ENCODE measurements at places on chromosomes 4 and X.
A peak's percentile ranks its signal among the peaks of the same experiment; 100 is the strongest.

DNA sequence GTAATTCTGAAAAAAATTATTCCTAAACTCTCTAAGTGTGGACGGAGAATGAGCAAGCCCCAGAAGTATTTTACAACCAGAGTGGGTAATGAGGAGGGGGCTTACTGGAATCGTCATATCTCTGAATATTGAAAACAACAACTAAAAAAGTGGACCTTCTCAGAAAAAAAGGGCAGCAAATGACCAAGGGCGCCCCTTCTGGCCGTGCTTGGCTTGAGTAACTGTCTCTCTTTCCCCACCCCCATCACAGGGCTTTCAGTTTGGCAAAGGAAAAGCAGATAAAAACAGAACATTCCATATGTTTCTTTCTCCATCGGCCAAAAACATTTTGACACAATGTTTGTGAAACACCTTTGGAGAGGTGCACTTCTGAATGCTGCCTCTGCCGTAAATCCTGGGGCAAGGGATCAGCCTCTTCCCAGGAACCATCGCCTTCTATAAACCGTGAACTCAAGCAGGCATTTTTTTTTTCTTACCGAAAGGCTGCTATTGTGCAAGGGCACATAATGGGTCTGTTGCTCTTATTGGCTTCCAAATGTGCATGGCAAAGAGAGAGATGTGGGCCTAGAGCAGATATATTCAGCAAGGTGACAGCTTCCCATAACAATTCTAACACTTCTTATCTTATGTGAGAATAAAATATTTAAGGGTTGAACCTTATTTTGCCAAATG lies 115.4 kb downstream of the PARM1 start:
- DNase-seq, result no peak

- DNase-seq, result no peak
Observed at GRCh38 chr4:1382776-1383727, 23.2 kb downstream of the NKX1-1 start.

DNA sequence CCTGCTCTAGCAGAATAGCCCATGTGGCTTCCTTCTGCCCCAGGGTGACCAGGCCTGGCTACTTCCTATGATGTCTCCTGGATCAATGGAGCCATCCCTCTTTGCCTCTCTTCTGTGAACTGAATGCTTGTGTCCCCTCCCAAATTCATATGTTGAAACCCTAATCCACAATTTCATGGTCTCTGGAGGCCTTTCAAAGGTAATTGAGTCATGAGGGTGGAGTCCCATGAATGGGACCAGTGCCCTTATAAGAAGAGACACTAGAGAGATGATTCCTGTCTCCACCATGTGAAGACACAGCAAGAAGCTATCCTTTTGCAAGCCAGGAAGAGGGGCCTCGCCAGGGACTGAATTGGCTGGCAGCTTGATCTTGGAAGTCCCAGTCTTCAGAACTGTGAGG lies 18.4 kb downstream of the CCKAR start:
- no peak for DNase-seq

DNA sequence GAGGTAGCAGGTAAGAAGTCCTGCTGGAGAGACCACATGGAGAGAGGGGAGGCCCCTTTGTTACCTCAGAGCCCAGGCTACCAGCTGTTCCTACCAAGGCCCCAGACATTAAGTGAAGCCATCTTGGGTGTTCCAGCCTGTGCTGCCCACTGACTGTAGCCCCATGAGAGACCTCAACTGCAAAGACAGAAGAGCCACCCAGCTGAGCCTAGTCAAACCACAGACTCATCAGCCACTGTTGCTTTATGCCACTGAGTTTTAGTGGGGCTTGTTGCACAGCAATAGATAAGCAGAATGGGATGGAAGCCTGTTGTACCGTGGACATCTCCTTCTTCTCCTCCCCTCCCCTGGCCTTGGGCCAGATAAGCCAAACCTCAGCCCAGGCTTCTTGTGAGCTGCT lies 83.9 kb downstream of the ADRA2C start:
- no peak for DNase-seq

- peak; percentile 40 for DNase-seq
Observed at GRCh38 chr4:182916483-182917181, 554 bp downstream of the DCTD start.
